ENCODE measurements at places on chromosomes 6 and 20.

DNA sequence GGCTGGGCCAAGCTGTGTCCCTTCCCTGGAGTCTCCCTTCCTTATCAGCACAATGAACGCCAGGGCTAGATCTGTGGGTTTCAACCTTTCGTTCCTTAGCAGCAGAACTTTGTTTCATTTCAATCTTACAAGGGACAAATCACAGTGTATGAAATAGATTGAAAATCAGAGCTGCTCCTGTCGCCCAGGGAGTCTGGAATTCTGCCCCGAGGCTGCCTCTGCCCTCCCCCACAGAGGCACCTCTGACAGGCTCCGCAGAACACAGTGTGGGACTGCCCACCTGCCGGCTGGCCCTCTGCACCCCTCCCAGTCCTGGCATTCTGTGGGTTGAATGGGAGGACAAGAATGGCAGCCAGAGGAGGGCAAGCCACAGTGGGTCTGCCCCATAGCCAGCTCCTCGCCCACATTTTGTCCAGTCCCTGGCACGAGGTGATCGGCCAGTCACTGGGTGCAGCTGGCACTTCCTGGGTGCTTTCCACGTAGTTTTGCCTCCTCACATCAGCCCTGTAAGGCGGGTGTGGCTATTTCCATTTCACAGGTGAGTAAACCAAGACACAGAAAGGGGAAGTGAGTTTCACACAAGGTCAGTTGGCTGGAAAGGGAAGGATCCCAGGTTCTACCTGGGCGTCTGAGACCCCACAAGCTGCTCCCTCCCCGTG is 26.1 kb downstream of the MANBAL start:
- DNase-seq: no peak

- DNase-seq: no peak
These were observed 55.7 kb upstream of the IPCEF1 start for GRCh38 chr6:154412106-154412820.

DNA sequence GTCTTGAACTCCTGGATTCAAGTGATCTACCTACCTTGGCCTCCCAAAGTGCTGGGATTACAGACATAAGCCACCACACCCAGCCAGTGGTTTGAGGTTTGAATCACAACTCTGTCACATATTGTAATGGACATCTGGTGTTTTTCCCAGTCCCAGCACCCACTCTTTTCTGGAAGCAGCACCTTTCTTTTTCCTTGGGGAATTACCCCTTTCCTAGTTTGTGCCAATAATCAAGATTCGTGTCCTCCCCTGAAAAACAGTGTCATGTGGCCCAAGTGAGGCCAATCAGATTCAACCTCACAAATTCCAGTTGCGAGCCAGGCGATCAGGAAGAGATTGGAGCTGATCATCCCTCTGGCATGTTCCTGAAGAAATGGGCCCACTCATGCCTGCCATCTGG is 71.7 kb upstream of the SGK1 start:
- no peak for DNase-seq

GRCh38 chr6:111604259-111605099 is 1.2 kb downstream of the TRAF3IP2 start:
- DNase-seq: peak; percentile 67

- DNase-seq: no peak
These were observed 59.5 kb upstream of the RSPO3 start for GRCh38 chr6:127058936-127059335.

- DNase-seq: no peak
These were observed 84.7 kb upstream of the MC3R start for GRCh38 chr20:56163806-56164205.

All from left hindlimb (tissue), 1 donor.